ENCODE measurements at places on chromosomes 6 and 20. TPM values are rescaled to one million over a fixed set of nuclear protein-coding genes. Genes with fewer than 3 reads are reported as not detected.

The CDH26 gene
- total RNA-seq = 0.76 TPM

The TRAPPC3L gene
- total RNA-seq = not detected

The UST gene
- total RNA-seq = 11.2 TPM

The IPCEF1 gene
- 0.61 TPM for total RNA-seq

The CASP8AP2 gene
- total RNA-seq = 20.3 TPM

The CD83 gene
- 0.34 TPM for total RNA-seq

The NMBR gene
- total RNA-seq = not detected

The NKAIN2 gene
- 0.56 TPM for total RNA-seq

The ZNF334 gene
- total RNA-seq = 32.9 TPM

The AVP gene
- total RNA-seq = not detected

The RSPO3 gene
- not detected for total RNA-seq

The UTRN gene
- total RNA-seq = 24.3 TPM

The STK38 gene
- total RNA-seq = 55.1 TPM

The ANKRD66 gene
- not detected for total RNA-seq

The SAMD3 gene
- 1.6 TPM for total RNA-seq

The NTSR1 gene
- total RNA-seq = 4.0 TPM

The TMEM170B gene
- 11.0 TPM for total RNA-seq

The LTB gene
- not detected for total RNA-seq

The OR2H1 gene
- not detected for total RNA-seq

The SPINT4 gene
- total RNA-seq = not detected

The ADGRF5 gene
- total RNA-seq = 0.37 TPM

The E2F3 gene
- 10.1 TPM for total RNA-seq

The SLC35D3 gene
- total RNA-seq = not detected

The ZNF133 gene
- total RNA-seq = 27.3 TPM

The MUCL3 gene
- not detected for total RNA-seq

The ETV7 gene
- total RNA-seq = not detected

The RPS21 gene
- total RNA-seq = 829 TPM

The MAS1 gene
- not detected for total RNA-seq

The BMP6 gene
- total RNA-seq = 0.25 TPM

The BFSP1 gene
- 0.69 TPM for total RNA-seq

The PDYN gene
- not detected for total RNA-seq

The BICRAL gene
- 11.0 TPM for total RNA-seq

The TDRD6 gene
- 0.64 TPM for total RNA-seq
